CD8-positive, alpha-beta memory T cell (primary cell): ENCODE measurements at places on chromosomes 4 and X. TPM values are rescaled to one million over a fixed set of nuclear protein-coding genes. Genes with fewer than 3 reads are reported as not detected.

GRCh38 chr4:70997546-70997945, 4.1 kb downstream of the DCK start:
- H3K27ac ChIP-seq: no peak overlapping the region
- H3K36me3 ChIP-seq: no peaks in the 10 kb centered on the region
- no peak overlapping the region for H3K4me3 ChIP-seq
- DNase-seq: no peak
- H3K4me1 ChIP-seq: peaks cover 38% of the 10 kb centered on the region

DNA sequence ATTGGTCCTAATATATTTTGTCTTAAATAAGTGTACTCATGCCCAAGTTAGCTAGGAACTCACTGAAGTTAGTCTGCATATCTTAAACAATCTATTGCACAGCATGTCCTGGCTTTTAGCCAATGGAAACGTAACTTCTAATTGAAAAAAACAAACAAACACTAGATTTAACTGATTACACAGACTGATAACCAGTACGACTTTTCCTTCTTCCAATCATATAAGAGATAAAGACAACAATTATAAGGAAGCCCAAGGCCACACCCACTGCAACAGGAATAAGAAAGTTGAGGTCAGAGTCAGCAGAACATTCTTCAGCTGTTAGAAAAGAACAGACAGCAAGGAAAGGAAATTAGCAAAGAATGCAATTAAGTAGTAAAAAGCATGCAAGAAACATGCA, 40.8 kb downstream of the LAMP2 start:
- no peaks in the 10 kb centered on the region for H3K36me3 ChIP-seq
- H3K27me3 ChIP-seq: no peaks in the 10 kb centered on the region
- H3K4me1 ChIP-seq: no peaks in the 10 kb centered on the region
- no peak for DNase-seq
- H3K4me3 ChIP-seq: no peak overlapping the region

DNA sequence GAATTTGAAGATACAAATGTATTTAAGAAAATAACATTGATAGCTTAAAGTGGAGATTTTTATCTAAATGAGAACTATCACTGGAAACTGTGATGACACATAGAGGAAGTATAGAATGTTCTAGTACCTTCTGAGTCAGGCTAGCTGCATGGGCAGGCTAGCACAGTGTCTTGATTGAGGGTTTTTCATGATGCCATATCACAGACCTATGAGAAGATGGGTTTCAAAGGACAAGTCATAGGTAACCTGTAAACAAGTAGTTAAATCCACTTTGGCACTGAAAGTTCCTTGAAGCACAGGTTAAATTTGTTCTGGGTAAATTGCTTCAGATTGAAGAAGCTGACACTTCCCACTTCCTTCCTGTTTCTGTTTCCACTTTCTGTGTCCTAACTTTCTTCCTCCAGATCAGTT, 48.2 kb upstream of the CDKN2AIP start:
- H3K4me1 ChIP-seq: peaks cover 13% of the 10 kb centered on the region
- H3K36me3 ChIP-seq: no peaks in the 10 kb centered on the region
- H3K27ac ChIP-seq: no peak overlapping the region
- no peak overlapping the region for H3K4me3 ChIP-seq

GRCh38 chrX:120603707-120604360, at the start of gene MCTS1:
MCTS1 (plus strand) TSS chrX:120604101; CDS start chrX:120604237, 136 bp downstream.
- no peaks in the 10 kb centered on the region for H3K36me3 ChIP-seq
- peak within 1 kb of the TSS; percentile 87 for H3K27ac ChIP-seq
- no peaks in the 10 kb centered on the region for H3K27me3 ChIP-seq
- peak; percentile 61 for DNase-seq
- H3K4me1 ChIP-seq: peaks cover 11% of the 10 kb centered on the region

DNA sequence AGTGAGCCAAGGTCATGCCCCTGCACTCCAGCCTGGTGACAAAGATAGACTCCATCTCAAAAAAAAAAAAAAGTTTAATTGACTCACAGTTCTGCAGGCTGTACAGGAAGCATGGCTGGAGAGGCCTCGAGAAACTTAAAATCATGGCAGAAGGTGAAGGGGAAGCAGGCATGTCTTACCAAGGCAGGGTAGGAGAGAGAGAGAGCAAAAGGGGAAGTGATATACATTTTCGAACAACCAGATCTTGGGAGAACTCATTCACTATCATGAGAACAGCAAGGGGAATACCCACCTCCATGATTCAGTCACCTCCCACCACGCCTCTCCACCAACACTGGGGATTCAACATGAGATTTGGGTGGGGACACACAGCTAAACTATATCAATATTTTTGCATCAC, 315.2 kb upstream of the HTR2C start:
- H3K36me3 ChIP-seq: no peaks in the 10 kb centered on the region
- no peaks in the 10 kb centered on the region for H3K27me3 ChIP-seq
- no peak overlapping the region for H3K4me3 ChIP-seq
- H3K4me1 ChIP-seq: no peaks in the 10 kb centered on the region

GRCh38 chr4:121226362-121226761, 62.2 kb upstream of the TNIP3 start:
- no peak for DNase-seq
- H3K4me3 ChIP-seq: peak overlapping the region; percentile 9
- H3K36me3 ChIP-seq: no peaks in the 10 kb centered on the region
- no peaks in the 10 kb centered on the region for H3K27me3 ChIP-seq
- no peak overlapping the region for H3K27ac ChIP-seq

DNA sequence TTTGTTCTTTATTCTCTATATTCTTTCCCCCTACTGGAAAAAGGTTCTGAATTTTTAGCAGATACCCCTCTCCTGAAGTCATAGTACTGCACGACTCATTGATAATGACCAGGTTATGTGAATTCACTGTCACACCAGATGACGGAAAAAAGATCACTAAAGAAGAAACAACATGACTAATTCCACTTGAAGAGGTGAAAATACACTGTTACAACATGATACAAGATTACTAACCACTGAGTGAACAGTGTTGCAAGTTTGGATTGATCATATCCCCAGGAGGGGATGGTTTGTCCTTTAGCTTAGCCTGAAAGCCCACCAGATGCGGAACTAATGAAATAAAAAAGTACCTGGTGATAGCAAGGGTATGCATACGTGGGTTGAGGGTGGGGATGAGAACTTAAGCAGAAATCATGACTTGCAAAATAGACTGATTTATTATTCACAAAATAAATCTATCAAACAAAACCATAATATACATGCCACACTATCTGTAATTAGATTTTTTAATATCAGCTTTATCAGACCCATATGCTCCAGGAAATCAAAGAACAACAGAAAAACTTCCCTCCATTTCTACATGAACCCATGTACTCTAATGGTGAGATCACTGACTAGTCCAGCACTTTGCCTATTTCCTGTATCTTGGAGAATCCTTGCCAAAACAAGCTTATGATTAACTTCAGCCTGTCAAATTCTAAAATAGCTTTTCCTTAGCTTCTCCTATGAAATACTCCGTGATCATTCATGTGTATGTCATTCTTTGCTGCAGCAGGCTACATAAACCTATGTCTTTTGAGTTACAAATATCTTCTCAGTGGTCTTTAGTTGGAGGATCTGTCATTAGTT, 257.4 kb upstream of the AGA start:
- no peak for DNase-seq
- H3K4me3 ChIP-seq: no peak overlapping the region
- no peaks in the 10 kb centered on the region for H3K4me1 ChIP-seq
- H3K27me3 ChIP-seq: no peaks in the 10 kb centered on the region
- H3K36me3 ChIP-seq: no peaks in the 10 kb centered on the region

DNA sequence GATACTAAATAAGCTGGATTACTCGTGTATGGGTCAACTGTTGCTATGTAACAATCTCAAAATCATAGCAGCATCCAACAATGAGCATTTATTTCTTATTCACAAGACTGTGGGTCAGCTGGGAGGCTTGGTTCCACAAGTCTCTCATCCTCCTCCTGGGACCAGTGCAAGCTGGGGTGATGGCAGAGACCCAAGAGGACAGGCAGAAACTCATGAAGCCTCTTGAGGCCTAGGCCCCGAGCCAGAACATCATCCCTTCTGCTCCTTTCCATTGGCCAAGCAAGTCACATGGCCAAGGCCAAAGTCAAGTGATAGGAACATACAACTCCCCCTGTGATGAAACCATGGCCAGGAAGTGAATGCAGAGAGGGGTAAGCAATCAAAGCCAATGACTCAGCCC, 422.1 kb downstream of the BCOR start:
- H3K4me1 ChIP-seq: no peaks in the 10 kb centered on the region
- DNase-seq: no peak
- no peak overlapping the region for H3K27ac ChIP-seq
- no peak overlapping the region for H3K4me3 ChIP-seq
- H3K36me3 ChIP-seq: no peaks in the 10 kb centered on the region

DNA sequence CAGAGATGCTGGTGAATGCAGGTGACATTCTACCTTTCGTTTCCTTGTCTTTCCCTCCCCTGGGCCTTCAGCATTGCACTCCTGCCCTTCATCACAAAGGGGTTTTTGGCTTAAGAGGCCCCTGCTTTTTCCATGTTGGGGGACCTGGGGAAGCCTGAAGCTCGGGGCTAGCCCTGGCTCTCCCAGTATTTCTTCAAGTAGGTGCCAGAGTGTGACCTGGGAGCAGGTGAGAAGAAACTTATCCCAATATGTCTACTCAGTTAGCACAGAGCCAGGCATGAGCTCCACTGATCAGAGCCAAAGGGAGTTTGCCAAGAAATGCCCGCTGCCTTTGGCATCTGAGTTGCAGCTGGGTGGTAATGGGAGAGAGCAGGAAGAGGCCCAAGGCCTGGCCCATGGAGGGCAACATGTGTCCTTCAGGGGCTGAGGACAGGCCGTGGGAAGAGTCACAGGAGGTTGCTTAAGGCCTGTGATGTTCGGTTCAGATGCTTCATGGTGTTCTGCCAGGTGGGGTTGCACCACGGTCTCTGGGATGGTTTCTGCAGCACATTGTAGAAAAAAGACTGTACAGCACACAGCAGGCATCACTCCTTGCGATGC, 7.6 kb downstream of the PRRG3 start:
- no peaks in the 10 kb centered on the region for H3K27me3 ChIP-seq
- no peak overlapping the region for H3K4me3 ChIP-seq
- H3K36me3 ChIP-seq: no peaks in the 10 kb centered on the region
- no peaks in the 10 kb centered on the region for H3K4me1 ChIP-seq
- no peak for DNase-seq

ZNF518B gene
- polyA plus RNA-seq: 7.5 TPM

DNA sequence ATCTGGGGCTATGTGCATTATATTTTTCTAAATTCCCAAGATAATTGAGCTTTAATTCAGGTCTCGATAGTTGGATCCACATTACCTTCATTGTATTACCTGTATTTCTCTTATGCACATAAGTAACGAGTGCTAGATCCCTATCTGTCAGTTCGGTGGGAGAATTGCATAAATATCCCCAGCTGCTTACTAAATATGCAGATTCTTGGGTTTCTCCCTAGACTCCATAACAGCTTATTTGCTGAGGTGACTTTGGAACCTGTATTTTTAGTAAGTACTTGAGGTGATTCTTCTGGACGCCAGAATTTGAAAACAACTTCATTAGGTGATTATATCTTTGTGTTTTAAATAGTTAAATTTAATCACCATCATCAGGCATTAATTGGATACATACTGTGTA, 15.0 kb downstream of the UGT8 start:
- H3K4me3 ChIP-seq: no peak overlapping the region
- H3K4me1 ChIP-seq: no peaks in the 10 kb centered on the region

DNA sequence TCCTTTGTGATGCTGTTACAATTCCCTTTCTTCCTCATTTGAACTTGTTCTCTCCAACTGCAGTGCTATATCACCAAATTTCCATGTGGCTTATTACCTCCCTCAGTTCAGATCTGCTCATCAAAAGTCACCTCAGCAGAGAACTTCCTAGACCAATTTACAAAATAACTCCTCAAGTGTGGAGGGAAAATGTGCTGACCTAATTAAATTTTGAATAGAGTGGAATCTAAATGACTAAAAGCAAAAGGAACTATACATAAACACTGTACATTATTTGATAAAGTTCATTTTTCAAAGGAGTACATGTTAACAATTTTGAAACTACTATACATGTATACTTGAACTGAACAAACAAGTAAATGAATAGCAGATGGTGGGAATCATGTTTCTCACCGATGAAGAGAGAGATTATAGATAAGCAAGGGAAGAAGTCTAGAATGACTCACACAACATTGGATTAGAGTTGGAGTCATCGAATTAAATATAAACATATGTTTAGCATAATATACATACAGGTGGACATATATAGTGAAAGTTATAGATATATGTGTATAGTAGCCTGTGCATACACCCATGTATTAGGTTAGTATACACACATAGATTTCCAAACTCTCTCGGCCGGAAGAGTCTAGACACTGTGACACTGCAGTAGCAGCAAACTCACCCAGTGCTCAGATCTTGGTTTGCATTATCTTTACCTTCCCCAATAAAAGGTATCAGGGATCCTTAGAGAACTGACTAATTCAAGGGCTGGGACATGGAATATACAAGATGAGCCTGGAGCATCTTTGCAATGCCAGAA, 318.7 kb downstream of the PCDH18 start:
- no peak overlapping the region for H3K27ac ChIP-seq
- no peaks in the 10 kb centered on the region for H3K4me1 ChIP-seq
- H3K27me3 ChIP-seq: no peaks in the 10 kb centered on the region
- H3K4me3 ChIP-seq: no peak overlapping the region
- no peaks in the 10 kb centered on the region for H3K36me3 ChIP-seq

RHOXF1 gene
- polyA plus RNA-seq: not detected

DNA sequence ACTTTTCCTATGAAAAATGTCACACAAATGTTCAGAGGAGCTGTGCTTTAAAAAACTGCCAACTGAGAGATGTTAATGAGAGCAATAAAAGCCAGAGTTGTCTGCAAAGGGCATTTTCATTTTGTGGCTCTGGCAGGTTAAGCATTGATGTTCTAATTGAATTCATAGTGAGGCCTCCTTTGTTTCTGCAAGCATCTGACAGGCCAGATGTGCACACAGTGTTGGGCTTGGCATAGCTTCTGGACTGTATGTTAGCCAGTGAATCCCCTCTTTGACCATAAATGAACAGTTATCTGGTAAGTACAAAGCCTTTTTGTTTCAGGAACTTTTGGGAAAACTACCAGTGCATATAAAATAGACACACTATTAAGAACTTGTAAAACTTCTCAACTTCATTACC, 81.9 kb downstream of the JADE3 start:
- H3K4me1 ChIP-seq: no peaks in the 10 kb centered on the region
- no peak overlapping the region for H3K4me3 ChIP-seq
- H3K27ac ChIP-seq: no peak overlapping the region
- no peaks in the 10 kb centered on the region for H3K27me3 ChIP-seq
- DNase-seq: no peak

DNA sequence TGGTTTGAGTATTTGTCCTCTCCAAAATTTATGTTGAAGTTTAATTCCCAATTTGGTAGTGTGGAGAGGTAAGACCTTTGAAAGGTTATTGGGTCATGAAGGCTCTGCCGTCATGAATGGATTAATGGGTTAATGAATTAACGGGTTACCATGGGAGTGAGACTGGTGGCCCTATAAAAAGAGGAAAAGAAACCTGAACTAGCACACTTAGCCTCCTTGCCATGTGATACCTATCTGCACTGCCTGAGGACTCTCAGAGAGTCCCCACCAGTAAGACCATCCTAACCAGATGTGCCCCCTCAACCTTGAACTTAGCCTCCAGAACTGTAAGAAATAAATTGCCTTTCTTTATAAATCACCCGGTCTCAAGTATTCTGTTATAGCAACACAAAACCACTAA, 39.3 kb downstream of the PAGE1 start:
- no peaks in the 10 kb centered on the region for H3K36me3 ChIP-seq
- DNase-seq: no peak
- H3K4me1 ChIP-seq: no peaks in the 10 kb centered on the region
- no peak overlapping the region for H3K4me3 ChIP-seq
- no peaks in the 10 kb centered on the region for H3K27me3 ChIP-seq
